Stimulated activated CD8-positive, alpha-beta memory T cell treated with anti-CD3 and anti-CD28 coated beads, Interleukin-15, amount 100 ng/mL, for 1 hour (primary cell): ENCODE measurements at places on chromosomes 2 and 18.

GRCh38 chr2:103959174-103960128 is 894.5 kb upstream of the POU3F3 start:
- DNase-seq = no peak

DNA sequence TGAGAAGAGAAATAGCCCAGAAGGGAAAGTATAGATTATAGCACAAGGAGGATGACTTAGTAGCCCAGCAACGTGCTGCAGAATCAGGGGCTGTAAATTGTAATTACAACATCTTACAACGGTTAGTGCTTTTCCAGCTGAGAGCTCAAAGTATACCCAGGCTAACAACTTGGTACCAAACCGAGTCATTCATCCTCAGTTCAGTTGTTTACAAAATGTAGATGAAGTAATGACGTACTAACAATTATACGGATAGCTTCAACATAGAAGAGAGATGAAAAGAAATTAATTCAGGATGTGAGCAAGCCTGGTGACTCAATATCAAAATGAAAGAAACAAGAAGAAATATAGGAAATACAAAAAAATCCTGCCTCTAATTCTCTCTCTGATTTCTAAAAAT is 99.2 kb downstream of the DYNAP start:
- DNase-seq = no peak

DNA sequence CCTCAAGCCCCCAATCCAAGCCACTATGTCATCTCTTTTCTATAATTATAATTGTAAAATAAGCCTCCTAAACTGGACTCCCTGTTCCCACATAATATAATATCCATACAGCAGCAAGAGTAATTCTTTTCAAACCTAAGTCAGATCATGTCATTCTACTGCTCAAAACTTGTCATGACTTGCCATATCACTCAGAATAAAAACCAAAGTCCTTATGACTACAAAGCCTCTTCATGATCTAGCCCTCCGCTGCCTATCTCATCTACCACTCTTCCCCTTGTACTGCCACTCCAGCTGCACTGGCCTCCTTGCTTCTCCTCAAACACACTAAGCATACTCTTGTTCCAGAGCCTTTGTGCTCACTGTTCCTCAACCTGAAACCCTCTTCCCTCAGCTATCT is 69.9 kb downstream of the MEMO1 start:
- DNase-seq = no peak

DNA sequence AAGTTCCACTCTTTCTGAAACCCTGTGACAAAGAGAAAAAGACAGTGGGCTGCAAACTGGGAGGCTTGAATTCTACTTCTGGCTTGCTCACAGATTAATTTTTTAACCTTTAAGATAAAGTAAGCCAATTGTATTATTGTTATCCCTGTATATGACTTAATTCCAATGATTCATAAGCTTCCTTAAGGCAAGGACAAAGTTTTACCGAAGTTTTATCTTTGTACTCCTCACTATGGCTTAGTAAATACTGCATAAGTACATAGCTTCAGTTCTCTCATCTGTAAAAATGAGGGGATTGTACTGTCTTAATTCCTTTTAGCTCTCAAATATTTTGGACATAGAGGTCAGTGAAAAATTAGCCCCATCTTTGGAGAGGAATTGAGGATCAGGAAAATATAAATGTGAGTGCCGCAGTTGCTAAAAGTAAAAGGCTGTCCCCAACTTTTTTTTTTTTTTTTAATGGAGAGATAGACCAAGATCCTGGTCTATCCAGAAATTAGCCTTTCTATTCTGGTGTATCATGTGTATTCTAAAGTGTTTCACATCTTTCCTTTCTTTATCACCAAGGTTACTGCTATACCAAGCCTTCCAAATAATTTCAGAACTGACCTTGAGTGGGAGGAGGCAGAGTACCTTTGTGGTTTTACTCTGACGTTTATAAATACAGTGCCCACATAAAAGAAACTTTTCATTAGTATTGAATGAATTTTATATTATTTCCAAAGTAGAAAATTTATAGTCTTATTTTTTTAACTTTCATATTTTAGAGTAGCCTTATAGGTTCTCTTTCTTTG is 13.3 kb downstream of the RELCH start:
- no peak for DNase-seq

DNA sequence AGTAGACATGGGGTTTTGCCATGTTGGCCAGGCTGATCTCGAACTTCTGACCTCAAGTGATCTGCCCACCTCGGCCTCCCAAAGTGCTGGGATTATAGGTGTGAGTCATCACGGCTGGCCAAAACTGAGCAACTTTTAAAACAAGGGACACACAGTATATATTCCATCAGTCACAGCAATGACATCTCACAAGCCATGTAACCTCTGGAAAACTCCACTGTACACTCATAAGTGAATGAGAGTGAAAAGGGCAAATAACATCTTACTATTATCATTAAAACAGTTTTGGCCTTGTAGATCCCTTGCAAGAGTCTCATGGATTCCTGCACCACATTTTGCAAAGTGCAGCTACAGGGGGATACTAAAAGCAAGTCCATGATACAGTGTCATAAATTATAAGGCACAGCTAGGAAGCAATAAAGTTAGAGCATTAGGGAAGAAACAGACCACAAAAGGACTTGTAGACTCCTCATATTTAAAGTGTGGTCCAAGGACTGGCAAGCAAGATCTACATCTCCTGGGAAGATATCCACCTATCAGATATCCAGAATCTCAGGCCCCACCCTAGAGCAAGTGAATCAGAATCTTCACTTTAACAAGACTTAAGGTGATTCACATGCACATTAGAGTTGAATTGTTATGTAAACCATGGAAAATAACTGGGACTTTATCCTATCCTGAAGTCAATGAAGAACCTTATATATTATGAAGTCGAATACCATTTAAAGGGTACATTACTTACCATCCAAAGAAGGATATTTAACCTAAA is 5.7 kb downstream of the SMC6 start:
- no peak for DNase-seq

DNA sequence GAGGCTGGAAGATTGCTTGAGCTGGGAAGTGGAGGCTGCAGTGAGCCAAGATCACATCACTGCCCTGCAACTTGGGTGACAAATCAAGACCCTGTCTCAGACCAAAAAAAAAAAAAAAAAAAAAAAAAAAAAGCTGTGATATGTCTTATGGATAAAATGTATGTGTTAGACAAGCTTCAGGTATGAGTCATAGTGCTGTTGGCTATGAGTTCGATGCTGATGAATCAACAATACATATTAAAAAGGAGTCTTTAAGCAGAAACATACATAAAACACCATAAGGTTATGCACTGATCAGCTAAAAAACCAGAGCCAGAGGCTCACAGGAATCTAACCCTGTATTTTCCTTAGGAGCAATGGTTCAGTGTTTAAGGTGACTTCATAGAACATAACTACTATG is 332.3 kb downstream of the NCKAP5 start:
- no peak for DNase-seq

GRCh38 chr2:5253263-5253662 is 438.9 kb upstream of the SOX11 start:
- DNase-seq = no peak

DNA sequence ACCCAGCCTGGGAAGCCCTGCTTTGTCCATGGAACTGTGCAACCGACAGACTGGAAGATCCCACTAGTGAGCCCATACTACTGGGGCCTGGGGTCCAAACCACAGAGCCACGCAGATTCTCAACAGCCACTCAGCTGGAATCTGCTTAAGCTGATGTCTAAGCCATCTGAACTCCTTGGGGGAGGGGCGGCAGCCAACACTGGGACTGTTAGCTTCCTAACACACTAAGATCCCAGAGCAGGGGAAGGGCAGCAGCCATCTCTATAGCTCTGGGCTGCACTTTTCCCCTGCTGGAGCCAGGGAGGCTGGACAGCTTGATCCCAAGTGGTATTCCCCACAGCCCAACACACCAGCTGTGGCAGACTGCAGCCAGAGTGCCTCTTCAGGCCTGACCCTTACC is 118.3 kb downstream of the RPRM start:
- DNase-seq = no peak

- DNase-seq = no peak
These were observed 107.6 kb downstream of the FBXO15 start for GRCh38 chr18:74040008-74040407.
